ENCODE measurements at places on chromosomes 4 and X.

DNA sequence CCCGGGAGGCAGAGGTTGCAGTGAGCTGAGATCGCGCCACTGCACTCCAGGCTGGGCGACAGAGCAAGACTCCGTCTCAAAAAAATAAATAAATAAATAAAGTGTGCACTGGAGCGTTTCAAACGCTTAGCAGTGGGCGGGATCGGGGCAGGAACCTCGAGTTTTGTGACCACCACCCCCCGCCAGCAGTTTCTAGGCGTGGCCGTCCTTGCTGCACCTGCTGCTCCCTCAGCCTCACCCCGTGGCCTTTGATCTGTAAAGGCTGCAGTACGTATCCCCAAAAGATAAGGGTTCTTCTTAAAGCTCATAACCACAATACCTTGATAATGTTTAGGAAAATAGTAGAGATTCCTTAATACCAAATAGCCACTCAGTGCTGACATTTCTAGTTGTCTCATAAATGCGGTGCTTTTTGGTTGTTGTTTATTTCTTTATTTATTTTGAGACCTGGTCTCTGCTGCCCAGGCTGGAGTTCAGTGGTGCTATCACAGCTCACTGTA lies 33.2 kb downstream of the PCGF3 start:
- DNase-seq = no peak

GRCh38 chr4:139609647-139610046 lies 53.6 kb upstream of the SETD7 start:
- no peak for DNase-seq

DNA sequence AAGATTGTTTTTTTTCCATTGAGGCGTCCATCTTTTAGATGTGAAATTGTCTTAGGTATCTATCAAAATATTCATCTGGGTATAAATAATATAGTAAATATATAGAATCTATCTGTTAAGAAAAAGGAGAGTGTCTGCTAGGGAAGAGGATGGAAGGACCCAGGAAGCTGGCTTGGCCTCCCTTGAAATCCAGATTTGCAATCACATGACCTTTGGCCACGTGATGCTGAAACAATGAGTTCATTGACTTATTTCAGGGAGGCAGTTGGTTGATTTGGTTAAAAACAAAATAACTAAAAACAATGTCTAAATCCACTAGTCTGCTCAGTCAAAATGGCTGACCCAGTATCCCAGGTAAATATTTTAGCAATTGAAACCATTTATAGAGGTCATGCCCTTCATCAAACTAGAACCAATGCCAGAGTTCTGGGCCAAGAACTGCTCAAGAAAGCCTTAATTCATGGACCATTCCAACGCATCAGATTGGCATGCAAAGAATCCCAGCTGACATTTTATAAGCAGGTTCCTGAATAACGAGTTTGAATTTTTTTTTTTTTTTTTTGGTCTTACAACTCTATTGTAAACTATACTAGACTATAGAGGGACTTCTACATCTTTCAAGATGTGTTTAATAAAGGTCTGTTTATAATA lies 172.7 kb downstream of the MID1 start:
- no peak for DNase-seq

GRCh38 chr4:179040259-179040658 lies 1598.0 kb upstream of the AGA start:
- no peak for DNase-seq

GRCh38 chr4:27100713-27101112 lies 240.1 kb downstream of the STIM2 start:
- DNase-seq = no peak

DNA sequence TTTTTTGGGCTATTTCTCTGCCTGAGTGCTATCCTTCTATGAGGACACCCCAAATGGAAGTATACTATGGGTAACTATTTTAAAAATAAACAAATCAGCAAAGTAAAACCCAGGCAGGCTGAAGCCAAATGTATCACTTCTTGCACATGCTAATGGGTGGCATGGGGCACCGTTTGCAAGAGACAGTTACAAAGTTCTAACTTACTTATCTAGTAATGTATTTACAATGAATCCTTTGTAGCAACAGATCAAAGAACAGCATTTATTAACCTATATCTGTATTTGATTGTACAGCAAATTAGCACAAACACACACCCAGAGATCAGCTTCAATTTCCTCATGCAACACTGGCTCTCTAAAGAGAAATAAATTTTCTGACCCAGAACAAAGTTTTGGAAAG lies 225.5 kb downstream of the ZNF674 start:
- no peak for DNase-seq

DNA sequence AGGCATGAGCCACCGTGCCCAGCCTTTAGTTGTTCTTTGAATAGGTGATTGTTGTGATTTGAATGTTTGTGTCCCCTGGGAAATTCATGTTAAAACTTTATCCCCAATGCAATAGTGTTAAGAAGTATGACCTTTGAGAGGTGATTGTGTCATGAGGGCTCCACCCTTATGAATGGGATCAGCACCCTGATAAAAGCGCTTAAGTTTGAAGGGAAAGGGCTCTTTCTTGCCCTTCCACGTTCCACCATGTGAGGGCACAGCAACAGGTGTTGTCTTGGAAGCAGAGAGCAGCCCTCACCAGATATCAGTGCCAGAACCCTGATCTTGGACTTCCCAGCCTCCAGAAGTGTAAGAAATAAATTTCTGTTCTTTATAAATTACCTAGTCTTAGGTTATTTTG lies 33.7 kb upstream of the RP2 start:
- DNase-seq = peak; percentile 34

DNA sequence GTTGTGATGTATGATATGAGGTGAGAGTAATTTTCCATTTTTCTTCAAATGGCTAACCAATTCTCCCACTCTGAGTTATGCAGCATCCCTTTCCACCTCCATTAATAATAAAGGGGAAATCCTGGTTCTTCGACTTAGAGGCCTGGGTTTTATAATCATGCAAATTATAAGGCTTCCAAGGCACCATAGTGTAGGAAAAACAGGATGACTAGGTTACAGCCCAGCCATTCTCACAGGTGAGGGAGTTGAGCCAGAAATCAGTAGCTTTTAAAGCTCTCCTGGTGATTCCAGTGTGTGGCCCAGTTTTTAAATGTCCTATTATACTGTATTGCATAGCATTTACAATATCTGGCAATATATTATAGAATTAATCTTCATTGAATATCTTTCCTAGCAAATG lies 203.1 kb downstream of the ARHGEF9 start:
- DNase-seq = no peak

- no peak for DNase-seq
Measured at GRCh38 chrX:130848763-130849162, 54.2 kb downstream of the ENOX2 start.

DNA sequence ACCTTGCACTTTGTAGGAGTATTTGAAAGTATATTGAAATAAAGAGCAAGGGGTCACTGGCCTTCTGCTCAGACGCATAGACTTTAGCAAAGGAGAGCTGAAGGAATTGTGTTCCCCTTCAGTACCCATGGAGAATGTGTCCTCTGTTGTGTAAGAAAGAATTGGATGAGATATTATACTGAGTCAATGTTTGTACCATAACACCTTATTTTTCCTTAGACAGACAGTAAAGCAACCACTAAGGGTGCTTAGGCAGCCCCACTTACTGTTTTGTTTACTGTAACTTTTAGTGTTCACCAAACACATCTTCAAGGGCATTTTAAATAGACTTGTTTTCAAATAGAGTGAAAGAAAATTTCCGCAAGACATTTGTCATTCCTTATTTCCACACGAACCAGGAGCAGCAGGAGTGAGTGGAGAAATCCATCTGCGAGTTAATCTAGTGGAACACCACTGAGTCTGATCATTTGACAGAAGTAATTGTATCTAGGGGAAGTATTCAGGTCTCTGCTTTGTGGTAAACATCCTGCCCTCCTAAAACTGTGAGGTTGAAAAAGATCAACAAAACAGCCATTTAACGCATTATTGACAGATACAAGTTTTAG lies 89.5 kb downstream of the SLIT2 start:
- DNase-seq = no peak

- no peak for DNase-seq
Measured at GRCh38 chr4:55498051-55498450, 48.7 kb downstream of the CLOCK start.

DNA sequence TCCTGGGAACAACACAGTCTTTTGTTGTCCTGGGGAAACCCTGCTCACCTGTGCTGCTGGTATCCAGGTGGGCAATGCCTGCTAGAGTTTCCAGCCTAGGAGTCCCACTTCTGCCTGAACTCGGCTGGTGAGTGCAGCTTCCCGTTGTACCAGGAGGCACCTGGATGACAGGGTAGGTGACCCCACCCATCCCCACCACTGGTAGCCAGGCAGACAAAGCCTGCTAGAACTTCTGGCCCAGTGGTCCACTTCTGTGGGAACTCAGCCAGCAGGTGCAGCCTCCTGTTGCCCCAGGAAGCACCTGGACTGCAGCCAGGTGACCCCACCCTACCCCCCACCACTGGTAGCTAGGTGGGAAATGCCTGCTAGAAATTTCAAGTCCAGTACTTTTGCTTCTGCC lies 9.7 kb upstream of the TCEAL2 start:
- no peak for DNase-seq

GRCh38 chr4:185204238-185204910 lies 574 bp upstream of the CFAP97 start:
- DNase-seq = peak; percentile 69

DNA sequence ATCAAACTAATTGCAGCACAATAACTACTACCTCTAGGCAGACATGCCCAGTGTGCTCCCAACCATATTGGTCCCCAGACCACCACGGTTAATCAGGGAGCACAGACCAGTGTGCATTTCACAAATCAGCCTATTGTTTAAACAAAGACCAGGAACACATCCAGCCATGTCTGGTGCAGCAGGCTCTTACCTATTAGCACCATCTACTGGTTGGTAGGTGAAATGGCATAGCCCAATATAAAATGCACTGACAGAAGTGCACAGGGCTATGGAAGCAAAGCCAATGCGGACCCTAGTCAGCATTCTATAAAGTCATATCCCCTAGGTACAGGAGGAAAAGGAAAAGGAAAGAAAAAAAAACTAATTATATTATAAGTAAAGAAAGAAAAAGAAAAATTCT lies 15.5 kb upstream of the CYLC1 start:
- DNase-seq = no peak

GRCh38 chrX:131818297-131818936 lies 204.7 kb upstream of the STK26 start:
- DNase-seq = no peak

DNA sequence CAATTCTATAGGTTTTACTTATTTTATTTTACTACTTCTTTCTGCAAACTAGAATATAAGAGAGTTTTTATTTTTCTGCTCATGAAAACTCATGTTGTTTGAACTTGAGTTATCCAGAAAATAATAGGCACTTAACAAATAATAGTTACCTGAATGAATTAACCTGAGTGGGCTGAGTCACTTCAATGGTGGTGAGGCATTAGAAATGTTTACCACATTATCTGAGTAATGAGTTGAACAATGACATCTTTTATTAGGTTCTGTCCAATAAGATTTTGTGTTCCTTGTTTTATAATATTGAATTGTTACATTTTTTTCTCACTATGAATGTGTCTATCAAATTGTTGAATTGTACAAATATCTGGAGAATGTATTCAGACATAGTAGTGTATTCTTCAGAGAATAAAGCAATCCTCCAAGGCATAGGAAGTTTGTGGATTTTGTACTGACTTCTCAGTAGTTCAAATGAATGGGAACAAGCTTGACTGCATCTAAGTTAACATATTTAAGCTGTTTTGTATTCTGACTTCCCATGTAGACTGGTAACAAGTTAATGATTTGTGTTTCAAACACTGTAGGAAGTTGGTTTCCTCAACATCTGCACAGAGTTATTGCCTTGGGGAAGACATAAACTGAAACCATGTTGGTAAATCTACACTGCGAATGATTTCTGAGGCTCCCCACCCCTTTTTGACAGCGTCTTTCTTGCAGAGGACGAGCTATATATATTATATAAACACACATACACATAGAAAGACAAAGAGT lies 1808.9 kb upstream of the TENM3 start:
- DNase-seq = no peak

DNA sequence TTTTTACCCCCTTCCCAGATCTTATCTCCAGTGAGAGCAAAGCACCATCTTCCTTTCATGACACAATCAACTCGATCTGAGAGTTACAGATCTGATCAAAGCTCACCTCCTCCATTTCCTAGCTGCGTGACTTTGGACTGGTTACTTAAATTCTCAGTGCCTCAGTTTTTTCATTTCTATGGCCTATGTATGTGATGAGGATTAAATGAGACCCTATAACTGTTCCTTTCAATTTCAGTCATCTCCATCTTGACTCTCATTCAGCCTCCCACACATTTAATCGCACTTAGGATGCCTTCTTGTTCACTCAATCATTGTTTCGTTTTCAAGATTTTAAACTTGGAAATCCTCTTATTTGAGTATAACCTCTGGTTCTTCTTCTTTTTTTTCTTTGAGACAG lies 20.1 kb upstream of the CXCR3 start:
- DNase-seq = no peak

GRCh38 chrX:109360301-109360700 lies 121.6 kb downstream of the GUCY2F start:
- DNase-seq = no peak

GRCh38 chr4:186249785-186250754 lies 15.9 kb upstream of the F11 start:
- no peak for DNase-seq

DNA sequence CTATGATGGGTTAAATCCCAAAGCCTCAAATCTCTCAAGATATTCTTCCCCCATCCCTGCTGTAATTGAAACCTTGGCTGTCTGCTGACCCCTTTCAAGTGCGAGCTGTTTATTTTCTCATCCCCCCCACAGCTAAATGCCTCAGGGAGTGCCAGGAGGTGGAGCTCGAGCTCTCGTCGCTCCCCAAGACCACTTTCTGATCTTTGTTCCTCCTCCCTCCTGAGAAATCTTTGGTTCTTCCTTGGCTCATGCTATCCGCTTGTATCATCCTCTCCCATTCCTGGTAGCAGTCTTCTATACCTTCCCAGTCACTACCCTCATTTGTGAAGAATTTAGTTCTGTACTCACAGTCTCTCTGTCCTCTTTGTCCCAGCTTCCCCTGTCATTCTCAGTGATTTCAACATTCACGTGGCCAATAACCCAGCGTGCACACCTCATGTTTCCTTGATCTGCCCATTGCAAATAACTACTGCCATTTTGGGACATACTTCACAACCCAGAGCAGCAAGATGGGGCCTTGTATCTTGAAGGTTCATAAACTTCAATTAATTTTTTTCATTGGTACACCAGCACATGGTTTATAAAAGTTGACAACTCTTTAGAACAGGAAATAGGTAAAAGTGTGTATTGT lies 9.2 kb upstream of the SLC25A43 start:
- peak; percentile 31 for DNase-seq

DNA sequence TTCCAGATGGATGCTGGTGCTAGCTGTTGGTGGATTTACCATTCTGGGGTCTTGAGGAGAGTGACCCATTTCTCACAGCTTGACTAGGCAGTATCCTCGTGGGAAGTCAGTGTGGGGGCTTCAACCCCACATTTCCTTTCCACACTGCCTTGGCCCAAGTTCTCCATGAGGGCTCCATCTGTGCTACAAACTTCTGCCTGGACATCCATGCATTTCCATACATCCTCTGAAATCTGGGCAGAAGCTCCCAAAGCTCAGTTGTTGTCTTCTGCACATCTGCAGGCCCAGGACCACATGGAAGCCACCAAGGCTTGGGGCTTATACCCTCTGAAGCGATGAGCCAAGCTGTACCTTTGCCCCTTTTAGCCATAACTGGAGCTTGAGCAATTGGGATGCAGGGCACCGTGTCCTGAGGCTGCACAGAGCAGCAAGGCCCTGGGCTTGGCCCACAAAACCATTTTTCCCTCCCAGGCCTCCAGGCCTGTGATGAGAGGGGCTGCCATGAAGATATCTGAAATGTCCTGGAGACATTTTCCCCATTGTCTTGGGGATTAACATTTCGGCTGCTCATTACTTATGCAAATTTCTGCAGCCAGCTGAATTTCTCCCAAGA lies 248.7 kb upstream of the ANKRD50 start:
- no peak for DNase-seq

- no peak for DNase-seq
Measured at GRCh38 chr4:140662082-140662869, 93.5 kb upstream of the UCP1 start.
